ENCODE measurements at places on chromosomes 3 and 15.

GRCh38 chr15:72838311-72838731 is 54.8 kb upstream of the ADPGK start:
- peak; percentile 7 for DNase-seq

GRCh38 chr3:139982404-139982803 is 47.4 kb downstream of the CLSTN2 start:
- no peak for DNase-seq

GRCh38 chr3:53181024-53181371 is 20.0 kb downstream of the PRKCD start:
- no peak for DNase-seq

DNA sequence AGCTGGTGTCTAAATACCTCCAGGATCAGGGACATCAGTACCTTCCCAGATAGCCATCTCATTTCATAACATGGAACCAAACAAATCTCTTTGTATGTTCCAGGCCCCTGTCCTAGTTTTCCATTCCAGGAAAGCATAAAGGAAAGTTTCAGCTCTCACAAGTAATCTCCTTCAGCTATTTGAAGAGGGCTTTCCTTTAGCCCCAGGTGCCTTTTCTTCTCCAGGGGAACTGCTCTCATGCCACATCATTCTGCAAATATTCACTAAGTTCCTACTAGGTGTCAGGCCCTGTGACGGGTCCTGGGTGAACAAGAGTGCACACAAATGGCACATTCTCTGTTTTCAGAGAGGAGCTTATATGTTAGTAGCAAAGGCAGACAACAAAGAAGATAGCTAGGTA is 136.1 kb downstream of the ADAMTS9 start:
- no peak for DNase-seq

DNA sequence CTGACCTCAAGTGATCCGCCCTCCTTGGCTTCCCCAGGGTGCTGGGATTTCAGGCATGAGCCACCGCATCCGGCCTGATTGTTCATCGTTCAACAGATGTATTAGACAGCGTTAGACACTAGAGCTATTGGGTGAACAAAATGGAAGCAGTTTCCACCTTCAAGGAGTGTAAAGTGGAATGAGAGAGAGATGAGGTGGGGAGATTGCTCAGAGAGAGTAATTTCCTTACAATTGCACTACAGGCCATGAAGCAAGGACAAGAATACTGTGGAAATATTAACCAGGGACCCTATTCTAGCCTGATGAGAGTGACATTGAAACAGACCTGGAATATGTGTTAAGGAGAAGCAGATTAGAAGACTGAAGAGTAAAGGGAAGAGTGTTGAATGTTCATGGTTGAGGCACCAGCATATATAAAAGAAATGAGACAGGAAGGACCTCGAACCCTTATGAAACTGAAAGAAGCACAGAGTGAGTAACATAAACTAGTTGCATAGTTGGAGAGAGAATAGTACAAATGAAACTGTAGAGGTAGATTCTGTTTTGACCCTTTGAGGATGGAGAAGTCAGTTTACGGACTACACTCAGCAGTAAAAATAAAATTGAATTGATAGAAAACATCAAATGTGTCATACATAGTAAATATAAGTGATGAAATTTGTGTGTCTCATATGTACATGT is 7.2 kb downstream of the RTF1 start:
- DNase-seq: peak; percentile 77

DNA sequence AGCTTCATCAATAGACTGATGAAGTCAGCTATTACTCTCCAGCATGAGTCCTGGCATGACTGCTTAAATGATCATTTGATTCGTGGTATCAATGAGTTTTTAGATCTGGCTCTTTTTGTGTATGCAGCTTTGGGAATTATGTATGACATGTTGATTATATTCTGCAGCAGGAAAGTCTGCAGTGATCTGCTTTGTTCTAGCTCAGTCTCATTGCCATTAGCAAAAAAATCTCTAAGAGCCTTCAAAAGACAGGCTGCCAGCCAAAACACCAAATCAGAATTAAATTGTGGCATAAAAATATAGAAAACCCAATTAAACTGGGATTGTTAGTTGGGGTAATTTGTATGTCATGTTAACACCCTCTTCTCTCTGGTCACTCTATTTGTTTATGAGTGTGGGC is 1021.0 kb upstream of the SEMA6D start:
- no peak for DNase-seq

- DNase-seq: peak; percentile 60
Measured at GRCh38 chr3:124995460-124995994, 60.3 kb downstream of the HEG1 start.
